ENCODE measurements at places on chromosomes 7 and 10.

GRCh38 chr10:97384641-97385040 is 16.5 kb downstream of the RRP12 start:
- no peak for DNase-seq

DNA sequence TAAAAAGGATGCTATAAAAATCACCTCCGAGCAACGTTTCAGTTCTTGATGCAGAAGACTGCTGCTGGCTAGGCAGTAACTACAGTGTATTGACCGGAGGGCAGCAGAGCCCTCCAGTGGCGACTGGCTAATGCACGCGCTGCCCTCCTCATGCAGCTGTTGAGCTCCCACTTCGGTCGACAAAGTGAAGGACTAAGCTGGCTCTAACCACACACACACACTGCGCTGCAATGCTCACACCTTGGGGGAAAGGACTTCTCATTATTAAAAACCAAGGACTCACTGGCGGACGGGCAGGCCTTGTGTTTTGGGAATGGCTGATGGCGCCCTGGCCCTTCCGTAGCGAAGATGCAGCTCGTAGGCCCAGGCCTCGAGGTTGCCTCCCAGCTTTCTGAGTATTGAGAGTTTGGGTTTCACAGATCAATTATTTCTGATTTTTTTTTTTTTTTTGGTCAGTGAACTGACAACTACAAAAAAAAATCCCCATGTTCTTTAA is 120.9 kb upstream of the DIP2C start:
- DNase-seq = no peak

- DNase-seq = no peak
Measured at GRCh38 chr7:7516662-7517061, 19.0 kb downstream of the COL28A1 start.

- DNase-seq = no peak
Measured at GRCh38 chr10:42963312-42963711, 113.6 kb upstream of the RET start.

- no peak for DNase-seq
Measured at GRCh38 chr10:73905256-73906020, 5.5 kb upstream of the PLAU start.

DNA sequence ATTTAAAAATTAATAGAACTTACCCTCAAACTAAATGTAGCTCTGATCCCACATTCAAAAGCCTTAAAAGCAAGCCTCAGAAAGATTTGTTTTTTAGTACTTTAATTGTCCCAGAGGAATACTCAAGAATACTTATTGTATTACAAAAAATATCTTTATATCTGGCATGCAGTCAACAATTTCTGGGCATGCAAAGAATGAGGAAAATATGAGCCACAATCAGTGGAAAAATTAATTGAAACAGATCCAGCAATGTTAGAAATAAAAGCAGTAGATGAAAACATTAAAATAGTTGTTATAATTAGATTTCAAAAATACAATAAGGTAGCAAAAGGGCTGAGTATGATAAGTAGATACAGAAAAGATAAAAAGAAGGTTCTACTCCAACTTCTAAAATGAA is 154.7 kb downstream of the PON1 start:
- DNase-seq = no peak

GRCh38 chr7:137762334-137762733 is 84.4 kb downstream of the DGKI start:
- no peak for DNase-seq

DNA sequence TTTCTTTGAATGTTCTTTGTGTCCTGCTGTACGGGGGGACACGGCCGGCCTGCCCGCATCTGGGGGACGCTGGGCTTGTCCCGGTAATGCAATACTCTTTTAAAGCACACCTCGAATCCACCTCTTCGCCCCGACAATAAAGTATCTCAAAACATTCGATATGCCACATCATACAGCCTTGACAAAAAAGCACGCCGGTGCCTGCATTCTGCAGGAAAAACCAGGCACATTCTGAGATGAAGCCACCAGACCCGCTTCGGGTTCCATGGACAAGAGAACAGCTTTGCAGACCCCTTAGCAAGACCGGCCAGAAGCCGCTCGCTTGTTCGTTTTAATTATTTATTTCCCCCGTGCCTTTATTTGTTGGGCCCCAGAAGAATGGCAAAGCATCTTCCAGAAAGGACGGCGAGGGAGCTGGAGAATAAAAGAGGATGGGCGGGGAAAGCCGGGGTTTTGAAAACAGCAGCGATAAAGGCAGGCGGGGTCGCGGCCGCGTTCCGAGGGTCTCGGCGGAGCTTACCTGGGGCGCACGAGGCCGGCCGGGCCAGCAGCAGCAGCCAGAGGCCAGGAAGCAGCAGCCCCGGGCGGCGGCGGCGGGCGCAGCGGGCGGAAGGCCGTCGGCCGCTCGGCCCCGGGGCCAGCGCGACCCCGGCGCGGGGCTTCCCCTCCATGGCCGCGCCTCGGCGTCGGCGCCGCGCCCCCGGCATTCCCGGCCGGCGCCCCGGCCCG is 462 bp downstream of the KIAA1549 start:
- DNase-seq = no peak

GRCh38 chr10:82464966-82465365 is 590.0 kb downstream of the NRG3 start:
- no peak for DNase-seq

DNA sequence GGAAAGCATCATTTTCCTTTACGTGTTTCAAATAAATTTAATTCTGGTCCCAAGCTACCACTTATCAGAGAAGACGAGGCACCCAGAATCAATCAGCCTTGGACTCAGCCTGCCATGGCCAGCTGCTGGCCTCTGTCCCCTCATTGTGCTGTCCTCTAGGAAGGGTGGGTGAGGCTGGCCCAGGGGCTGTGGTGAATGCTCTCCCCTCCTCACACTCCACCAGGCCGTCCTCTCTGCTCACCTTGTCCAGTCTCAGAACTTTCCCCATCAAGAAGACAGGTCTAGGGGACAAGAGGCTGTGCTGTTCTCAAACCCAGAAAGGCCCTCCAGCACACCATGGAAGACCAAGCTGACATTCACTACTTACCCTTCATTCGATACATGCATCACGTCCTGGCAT is 36.4 kb downstream of the CXCL12 start:
- no peak for DNase-seq

- no peak for DNase-seq
Measured at GRCh38 chr10:36739884-36740445, 385.4 kb upstream of the ANKRD30A start.

GRCh38 chr10:65197935-65198334 is 1676.7 kb downstream of the REEP3 start:
- no peak for DNase-seq

DNA sequence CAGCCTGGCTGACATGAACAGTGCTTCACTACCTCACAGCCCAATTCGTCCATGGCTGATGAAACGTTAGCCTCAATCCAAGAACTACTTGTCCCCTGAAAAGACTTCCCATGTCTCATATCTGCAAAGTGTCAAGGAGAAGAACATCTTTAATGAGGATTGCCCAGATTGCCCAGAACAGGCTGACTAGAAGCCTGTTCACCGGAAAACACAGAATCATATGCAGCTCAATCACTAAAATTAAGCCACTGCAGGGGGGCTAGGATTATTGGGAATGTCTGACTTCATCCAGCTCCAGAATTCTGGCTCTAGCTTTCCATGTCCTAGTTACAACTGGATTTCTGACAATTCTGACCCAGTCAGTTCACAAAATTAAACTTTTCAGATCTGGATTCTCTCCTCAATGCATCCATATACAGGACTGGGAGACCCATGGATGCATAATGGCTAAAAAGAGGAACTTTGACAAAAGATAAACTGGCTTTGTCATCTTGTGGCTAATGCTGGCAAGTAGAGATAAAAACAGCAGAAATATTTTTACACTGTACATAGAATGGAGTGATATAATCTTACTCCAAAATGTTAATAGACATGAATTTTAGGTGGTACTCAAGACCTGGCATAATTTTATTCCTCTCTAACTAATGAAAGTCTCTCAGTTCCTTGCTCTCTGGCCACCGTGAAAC is 467.0 kb upstream of the POT1 start:
- DNase-seq = no peak

DNA sequence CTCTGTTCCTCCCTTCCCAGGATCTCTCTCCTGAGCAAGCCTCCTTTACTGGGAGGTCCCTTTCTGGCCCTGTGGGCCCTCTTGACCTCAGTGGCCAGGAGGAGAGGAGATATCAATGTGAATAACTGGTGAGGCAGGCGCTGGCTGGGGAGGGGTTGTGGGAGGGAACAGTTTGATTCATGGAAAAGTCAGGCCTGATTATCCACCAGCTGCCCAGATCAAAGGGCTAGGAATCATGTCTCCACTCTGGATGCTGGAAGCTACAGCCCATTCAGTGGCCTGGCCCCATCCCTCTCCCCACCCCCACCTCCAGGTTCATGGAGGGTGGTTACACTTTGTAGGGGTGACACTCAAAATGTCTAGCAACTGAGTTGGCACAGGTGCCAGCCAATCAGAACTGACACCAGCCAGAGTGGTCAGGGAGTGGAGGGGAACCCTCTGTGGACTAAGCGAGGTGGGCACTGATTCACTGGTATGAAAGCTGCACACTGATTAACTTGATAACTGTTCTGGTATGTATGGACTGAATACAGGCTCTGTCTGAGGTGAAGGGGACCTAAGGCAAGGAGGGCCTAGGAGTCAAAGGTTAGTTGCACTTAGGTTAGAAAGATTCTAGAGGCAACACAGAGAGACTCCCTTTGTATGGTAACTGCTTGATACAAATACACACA is 4.8 kb downstream of the PRRT4 start:
- no peak for DNase-seq

DNA sequence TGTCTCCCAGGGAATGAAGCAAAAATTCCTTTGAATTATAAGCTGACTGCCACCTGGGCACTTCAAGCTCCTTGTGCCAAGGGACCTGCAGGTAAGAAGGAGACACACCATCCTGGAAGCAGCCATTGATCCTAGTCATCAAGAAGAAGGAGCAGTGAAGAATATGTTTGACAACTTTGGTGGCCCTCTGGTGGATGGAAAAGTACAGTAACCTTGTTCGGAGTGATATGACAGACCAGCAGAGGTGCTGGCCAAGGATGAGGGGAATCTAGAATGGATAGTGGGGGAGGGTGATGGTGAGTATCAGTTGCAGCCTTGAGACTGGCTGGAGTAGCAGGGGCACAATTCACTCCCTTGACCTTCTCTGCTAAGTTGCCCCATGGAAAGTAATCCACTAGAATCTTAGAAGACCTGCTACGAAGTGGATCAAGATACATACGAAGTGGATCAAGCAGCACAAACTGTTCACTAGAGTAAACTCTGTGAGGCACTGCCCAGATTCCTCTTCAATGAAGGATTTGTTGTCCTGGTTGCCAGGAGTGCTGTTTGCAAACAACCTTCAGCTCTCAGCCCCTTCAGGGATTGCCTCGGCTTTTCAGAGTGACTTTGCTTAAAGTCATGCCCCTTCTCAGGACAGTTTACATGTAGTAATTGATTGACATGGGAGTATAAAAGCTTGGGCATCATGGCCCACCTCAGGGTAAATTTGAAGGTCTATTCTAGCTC is 44.8 kb upstream of the ORC5 start:
- DNase-seq = no peak

GRCh38 chr10:109454691-109455090 is 468.6 kb downstream of the XPNPEP1 start:
- DNase-seq = no peak

DNA sequence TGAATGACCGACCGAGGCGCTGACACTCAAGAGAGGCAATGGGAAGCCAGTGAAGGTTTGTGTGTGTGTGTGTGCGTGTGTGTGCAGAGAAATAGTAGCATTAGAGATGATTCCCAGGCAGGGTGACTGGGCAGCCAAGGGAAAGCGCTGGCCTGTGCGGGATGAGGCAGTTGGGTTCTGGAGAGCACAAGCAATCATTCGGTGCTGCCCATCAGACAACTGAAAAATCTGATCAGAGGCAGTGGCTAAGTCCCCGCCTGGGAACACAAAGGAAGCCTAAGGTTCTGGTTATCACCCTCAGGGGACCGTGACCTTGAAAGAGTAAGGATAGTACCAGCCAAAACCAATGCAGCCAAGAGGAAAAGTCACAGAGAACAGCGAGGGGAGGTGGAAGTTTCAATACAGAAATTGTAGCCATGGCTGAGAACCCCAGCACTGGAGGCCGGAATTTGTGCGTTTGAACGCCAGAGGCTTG is 868 bp upstream of the PDCD4 start:
- DNase-seq = no peak
